BE2C (cell line): ENCODE measurements at places on chromosomes 5 and 9.

DNA sequence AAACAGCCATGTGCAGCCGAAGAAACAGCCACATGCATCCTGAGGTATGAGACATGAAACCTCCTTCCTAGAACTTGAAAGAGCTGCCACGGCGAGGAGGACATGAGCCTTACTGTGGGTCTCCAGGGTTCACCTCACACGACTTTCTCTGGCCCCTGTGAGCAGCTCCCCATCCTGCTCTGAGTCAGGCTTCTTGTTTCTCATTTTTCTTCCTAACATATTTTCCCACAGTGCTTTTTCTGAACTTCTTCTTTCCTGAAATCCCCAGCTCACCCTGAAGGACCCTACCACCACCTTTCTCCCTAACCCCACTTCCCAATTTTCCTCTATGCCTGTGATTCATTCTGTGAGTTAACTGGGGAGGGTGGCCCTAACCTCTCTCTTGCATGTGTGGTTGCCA, 33.7 kb upstream of the ADRB2 start:
- DNase-seq = no peak

DNA sequence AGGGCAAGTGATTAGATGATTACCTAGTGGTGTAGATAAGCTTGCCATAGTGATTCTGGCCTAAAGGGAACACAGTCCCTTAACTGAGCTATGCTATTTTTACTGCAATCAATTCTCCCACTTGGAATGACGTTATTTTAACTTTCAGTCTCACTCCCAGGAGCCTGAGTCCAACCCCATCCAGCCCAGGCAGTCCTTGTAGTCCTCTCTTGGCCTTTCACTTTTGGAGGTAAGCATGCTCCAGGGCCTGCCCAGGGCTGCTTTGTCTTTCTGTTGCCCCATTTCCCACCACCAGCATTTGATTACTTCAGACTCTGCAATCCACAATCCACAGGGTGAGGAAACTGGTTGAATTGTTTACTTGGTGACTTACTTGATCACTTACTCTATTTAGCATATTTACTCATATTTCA, 233.0 kb downstream of the CD180 start:
- DNase-seq = no peak

DNA sequence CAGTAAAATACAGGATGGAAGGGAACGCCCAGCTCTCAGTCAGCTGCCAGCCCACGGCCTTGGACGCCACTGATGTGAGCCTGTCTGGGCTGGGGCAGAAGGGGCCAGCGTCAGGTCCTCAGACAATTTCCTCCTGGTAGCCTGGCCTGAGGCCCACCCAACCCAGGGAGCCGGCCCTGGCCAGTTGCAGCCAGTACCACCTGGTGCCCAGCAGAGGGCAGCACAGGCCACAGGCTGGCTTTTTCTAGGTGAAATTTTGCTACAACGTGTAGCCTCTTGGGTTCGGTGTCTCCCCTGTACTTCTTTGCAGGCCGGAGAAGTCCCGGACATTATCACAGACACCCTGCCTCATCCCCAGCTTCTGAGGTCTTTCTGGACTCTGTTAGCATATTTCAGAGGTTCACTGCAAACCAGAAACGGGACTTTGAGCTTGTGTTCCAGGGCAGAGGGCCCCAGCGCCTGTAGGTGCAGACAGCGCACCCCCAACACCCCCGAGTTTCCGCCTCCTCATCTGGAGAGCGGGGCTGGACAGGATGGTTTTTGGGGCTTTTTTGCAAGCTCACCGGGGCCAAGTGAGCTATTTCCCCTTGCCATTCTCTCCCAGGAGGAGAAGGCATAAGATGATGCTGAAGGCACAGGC, 45.9 kb upstream of the KCNMB1 start:
- DNase-seq = peak; percentile 58

DNA sequence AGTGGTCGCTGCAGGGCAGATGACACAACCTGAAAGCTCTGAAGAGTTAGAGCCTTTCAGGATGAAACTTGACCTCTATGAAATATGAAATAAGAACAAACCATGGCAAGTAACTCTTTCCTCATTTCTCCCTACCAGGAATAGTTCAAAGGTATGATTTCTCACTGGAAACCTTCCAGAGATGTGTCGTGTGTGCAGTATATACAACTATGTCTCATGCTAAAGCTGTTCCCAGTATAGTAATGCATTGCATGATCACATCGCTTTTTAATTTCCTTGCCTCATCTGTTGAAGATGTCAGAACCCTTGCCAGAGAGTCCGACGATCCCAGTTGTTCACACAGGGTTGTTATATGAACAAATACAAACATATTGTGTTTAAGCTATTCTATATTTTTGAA, 45.8 kb upstream of the RGMB start:
- DNase-seq = no peak

DNA sequence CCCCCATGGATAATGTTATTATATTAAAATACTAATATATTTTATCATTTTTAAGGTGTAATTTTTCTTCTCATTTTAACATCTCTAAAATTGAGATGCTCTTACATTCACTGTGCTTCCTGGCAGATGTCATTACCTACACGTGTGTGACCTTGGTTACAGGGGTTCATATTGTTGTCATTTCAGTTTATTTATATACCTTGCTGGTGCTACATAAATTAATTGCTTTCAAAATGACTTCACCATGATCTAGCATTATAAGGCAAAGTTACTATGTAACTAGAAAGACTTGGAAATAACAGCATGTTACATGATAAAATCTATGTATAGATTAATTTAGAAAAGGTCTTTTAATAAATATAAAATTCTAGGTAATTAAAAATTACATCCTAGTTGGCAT, 60.9 kb downstream of the ARHGEF28 start:
- DNase-seq = no peak

DNA sequence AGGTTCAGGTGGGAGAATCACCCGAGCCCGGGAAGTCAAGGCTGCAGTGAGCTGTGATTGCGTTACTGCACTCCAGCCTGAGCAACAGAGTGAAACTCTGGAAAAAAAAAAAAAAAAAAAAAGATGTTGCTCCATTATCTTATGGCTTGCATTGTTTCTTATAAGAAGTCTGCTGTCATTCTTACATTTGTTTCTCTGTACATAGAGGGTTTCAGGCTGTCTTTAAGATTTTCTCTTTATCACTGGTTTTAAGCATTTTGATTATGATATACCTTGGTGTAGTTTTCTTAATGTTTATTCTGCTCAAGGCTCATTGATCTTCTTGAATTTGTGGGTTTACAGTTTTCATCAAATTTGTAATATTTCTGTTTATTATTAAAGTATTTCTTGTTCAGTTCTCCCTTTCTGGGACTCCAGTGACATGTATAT, 35.2 kb downstream of the MVB12B start:
- no peak for DNase-seq
